CD4-positive, alpha-beta T cell treated with Interleukin-2 at 100 ng/mL for 4 hours (primary cell): ENCODE measurements at places on chromosomes 7 and 10.

DNA sequence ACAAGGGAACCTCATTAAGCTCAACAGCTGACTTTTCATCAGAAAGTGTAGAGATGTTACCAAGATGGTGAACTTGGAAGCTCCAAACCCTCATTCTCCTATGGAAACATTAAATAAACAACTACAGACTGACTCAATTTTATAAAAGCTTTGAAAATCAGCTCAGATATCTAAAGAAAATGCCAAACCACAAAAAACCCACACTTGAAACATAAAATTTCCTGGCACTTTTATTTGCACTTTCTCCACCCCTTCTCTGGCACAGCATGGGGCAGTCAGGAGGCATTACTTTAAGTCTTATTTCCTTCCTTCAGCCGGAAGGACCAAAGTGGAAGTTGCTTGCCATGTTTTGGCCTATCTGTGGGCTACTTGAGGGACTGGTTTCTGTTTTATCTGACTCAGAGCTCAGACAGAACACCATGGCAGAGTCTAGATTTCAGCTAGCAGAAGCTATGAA is 114.7 kb downstream of the ODAD2 start:
- no peak for DNase-seq

DNA sequence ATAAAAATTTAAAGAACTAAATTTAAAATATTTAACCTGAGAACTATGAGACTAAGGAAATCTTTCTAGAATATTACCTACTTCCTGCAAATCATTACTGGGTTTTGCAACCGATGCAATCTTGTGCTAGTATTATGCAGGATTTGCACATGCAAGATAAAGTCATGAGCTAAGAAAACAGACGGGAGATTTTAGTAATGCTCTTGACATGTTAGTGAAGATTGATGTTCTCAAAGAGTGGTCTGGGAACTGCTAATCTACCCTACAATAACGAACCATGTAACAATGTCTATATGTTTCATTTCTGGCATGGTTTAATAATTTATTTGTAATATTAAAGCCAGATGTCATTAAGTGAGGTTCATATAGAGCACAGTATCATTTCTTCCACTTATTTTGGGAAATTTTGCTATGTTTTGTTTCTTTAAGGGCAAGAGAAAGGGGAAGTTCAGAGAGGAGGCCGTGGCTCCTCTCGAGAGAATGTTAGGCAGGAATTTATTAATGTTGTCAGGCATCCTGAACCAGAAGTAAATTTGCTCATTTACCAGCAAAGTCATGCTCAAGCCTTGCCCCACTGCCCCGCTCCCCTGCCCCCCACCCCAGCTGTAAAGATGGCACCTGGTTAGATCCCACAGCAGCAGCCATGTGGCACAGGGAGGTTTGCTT is 22.8 kb downstream of the LRRC17 start:
- no peak for DNase-seq

DNA sequence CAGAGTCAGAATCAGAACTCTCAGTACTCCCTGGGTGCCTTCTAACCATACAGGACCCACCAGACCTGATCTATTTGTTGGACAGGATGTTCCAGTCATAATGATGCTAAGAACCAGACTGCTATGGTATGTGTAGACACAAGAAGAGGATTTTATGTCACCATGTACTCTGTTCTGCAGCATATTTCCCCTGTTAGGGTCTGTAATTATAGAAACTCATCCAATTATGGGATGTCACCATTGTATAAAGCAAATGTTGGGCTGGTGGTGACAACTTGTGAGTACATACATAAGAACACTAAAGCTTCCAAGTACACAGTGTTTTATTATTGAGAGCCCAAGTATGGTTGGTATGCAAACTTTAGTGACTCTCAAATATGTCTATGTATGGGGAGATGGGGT is 67.1 kb upstream of the AGBL3 start:
- no peak for DNase-seq

DNA sequence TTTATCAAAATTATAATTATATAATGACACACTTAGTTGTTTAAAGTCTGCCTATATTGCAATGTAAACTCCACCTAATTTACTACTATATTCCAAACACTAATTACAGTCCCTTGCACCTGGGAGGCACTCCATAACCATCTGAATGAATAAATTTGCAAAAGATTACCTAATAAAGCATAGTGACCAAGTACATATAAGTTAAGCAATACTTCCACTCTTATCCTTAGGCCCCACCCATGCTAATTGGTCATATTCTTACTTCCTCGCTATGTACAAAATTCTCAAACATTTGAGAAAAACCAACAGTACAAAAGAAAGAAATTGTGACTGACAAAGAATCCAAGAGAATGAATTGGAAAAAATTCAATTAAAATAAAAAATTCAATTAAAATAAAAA is 65.3 kb downstream of the ZFAND4 start:
- DNase-seq: no peak

GRCh38 chr10:130127364-130128061 is 8.7 kb upstream of the GLRX3 start:
- peak; percentile 65 for DNase-seq

DNA sequence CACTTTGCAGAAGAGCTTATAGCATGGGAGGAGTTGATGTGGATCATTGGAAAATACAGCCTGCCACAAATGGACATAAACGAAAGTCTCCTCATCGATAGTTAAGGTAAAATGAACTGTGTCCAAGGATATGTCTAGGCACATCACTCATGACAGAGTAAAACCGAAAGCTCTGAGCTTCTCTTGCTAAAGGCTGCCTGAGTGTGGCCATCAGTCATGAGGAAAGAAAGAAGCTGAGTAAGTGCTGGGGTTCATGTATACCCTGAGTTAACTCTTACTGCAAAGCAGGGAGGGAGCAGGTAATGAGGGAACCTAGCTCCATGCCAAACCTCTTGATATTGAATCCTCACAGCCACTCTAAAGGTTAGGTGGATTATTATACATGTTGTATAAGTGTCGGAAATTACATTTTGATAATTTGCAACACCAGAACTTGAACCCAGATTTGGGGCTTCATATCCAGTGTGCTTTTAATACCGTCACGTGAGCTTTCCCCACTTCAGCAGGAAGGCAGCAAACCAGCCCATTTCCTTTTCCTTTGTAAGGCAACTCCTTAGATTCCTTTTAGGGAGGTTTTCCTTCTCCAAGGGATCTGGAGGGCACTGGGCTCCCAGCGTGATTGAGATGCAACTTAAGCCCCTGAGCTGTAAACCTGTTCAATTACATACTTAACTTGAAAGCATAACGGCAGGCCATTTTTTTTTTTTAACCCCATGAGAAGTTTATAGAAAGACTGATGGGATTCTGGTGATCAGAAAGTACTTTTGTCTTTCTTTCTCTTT is 215.0 kb downstream of the PHF14 start:
- DNase-seq: no peak

- no peak for DNase-seq
These were observed 21.1 kb downstream of the NCAPG2 start for GRCh38 chr7:158683541-158683940.

- DNase-seq: no peak
These were observed 11.1 kb downstream of the MCU start for GRCh38 chr10:72702868-72703581.
